ENCODE measurements at places on chromosomes 7 and 10. TPM values are rescaled to one million over a fixed set of nuclear protein-coding genes. Genes with fewer than 3 reads are reported as not detected.

DNA sequence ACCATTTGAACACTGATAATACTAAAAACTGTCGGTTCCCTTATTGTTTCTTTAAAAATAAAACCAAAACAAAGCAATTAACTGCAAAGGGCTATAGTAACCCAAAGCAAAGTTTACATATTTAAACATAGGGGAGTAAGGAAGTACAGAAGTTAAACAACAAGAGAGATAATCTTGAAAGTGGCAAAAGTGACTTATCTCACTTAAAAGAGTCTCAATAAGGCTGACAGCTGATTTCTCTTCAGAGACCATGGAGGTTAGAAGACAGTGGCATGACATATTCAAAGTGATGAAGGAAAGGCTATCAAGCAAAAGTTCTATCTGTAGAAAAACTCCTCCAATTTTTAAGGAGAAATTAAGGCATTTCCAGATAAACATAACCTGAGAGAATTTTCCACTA, 233.5 kb upstream of the HDAC9 start:
- no peak for DNase-seq

- DNase-seq = no peak
Measured at GRCh38 chr7:138565451-138566114, 105.5 kb downstream of the TRIM24 start.

- no peak for DNase-seq
Measured at GRCh38 chr7:465710-466400, 53.8 kb downstream of the PDGFA start.

- DNase-seq = no peak
Measured at GRCh38 chr7:151306860-151307259, 34.8 kb upstream of the NUB1 start.

Gene ITIH2
- polyA plus RNA-seq = 1.2 TPM
